ENCODE measurements at places on chromosomes 13 and 19.

DNA sequence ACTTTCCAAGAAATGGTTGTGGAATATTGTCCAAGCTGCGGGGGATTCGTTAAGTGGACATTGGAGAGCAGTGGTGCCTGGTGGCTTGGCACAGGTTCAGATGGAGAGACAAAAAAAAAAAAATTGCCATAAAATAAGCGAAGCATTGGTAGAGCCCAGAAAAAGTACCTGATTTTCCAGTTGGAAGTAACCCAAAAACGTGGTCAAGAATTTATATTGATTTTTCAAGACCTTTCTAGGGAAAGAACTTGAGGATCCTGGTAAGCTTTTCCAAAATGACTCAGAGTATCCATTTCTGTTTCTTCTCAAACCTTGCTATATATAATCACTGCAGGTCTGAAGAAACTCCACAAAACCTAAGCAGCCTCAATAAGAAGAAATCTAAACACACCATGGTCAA, 94.6 kb downstream of the ING1 start:
- no peak for DNase-seq

DNA sequence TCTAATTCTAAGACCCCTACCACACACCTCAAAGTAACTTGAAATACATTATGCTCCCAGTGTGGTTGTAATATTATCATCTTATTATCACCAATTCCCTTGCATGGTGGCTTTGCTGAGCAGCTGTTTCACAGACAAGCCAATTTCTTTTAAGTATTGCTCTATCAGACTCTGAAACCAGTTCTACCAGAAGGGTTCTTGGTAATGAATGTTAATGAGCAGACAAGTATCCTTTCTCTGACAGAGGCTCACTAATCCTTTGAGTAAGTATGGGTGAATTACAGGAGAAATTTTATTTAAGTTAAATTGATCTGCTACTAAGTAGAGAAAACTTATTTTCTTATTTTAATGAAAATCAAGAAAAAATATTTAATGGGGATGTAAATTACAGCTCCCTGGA, 326.0 kb downstream of the GPC6 start:
- no peak for DNase-seq

GRCh38 chr19:2271234-2272103, 10.5 kb downstream of the PEAK3 start:
- DNase-seq = no peak

DNA sequence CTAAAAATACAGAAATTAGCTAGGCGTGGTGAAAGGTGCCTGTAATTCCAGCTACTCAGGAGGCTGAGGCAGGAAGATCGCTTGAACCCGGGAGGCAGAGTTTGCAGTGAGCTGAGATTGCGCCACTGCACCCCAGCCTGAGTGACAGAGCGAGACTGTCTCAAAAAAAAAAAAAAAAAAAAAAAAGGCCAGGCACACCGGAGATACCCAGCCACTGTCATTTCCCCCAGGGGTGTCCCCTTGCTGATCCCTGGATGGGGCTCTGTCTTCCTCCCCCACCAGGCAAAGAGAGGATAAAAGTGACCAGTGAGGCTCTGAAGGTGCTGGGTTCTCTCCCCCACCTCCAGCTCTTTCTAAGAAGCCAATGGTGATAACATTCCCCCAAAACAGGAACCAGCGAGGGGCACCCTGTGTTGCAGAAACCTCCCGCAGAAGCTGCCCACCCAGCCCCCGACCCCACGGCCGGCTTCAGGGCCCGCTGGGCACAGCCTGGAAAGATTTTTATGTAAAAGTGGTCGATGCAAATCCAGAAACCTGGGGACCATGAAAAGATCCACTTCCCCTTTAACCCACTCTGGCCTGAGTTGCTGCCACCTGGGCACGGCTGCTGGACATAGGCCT, 61.4 kb upstream of the KLF2 start:
- DNase-seq = no peak

DNA sequence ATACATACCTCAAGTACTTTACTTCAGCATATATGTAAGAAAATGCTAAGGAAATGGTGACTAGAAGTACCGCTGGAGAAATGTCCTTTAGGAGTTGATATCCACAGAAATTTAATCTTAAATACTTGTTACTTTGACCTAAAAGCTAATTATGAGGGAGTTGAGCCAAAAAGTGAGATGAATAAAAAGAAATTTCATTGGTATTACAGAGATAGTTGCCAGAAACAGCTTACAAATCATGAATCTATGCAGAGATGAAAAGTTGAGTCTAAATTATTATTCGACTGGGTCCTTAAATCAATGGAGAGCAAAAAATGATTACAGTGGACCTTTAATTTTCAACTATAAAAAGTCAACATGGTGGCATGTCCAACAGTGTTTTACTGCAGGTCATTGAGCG, 160.9 kb downstream of the MZT1 start:
- DNase-seq = no peak

DNA sequence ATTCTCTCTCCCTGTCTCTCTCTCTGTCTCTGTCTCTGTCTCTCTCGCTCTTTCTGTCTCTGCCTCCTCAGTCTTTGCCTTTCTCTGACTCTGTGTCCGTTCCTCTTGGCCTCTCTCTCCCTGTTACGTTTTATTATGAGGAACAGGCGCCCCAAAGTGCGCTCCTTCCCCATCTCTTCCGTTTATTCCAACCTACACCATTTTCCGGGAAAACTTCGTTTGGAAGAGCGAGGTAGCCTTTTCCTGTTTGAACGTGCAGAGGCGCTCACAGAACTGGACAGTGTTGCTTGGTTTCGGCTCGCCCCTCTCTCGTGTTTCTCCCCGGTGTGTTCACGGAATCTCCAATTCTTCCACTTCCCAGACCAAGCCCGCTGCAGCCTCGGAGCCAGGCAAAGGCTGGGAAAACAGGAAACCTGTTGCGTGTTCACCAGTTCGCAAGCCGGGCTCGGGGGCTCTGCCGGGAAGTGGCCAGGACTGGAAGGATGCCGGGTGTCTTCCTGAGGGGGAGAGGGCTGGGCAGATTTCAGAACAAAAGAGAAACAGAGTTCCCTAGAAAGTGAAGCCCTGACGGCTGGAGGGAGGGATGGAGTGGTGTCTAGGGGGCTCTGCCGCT, 605 bp downstream of the TMEM255B start:
- DNase-seq = peak; percentile 44

- DNase-seq = no peak
Measured at GRCh38 chr13:52882785-52883184, 34.3 kb upstream of the PCDH8 start.

DNA sequence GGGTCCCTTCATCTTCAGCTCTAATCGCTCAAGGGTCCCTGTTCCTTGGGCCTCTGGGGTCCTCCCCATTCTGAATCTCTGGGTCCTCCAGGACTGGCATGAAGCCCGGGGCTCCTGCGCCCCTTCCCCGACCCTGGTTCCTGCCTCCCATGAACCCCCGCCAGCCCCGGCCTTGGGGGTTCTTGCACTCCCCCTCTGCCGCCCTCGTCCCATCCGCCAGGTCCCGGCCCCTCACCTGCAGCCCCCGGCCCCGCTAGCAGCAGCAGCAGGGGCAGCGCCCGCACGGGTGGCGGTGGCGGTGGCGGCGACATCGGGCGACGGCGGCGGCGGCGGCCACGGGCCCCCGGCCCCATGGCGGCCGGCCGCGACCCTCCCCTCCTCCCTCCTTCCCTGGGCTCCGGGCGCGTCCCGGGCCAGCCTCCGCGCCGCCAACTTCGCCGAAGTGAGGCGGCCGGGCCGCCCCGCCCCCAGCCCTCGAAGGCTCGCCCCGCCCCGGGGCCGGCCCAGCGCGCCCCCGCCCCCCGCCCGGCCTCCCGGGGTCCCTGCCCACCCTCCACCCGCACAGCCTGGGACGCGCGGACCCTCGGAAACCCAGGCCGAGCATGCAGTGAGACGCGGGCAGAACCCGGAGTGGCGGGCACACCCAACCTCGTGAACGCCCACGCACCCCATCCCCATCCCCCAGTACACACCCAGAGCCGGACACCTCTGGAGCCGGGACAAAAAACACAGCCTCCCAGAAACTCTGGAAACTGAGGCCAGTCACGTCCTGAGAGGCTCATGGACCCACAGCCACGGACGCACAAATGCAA, at the start of gene NOTCH3:
NOTCH3 (minus strand) TSS at position 443 of the 812 bp plus-strand sequence; CDS start at position 353, 90 bp downstream.
- DNase-seq = no peak

DNA sequence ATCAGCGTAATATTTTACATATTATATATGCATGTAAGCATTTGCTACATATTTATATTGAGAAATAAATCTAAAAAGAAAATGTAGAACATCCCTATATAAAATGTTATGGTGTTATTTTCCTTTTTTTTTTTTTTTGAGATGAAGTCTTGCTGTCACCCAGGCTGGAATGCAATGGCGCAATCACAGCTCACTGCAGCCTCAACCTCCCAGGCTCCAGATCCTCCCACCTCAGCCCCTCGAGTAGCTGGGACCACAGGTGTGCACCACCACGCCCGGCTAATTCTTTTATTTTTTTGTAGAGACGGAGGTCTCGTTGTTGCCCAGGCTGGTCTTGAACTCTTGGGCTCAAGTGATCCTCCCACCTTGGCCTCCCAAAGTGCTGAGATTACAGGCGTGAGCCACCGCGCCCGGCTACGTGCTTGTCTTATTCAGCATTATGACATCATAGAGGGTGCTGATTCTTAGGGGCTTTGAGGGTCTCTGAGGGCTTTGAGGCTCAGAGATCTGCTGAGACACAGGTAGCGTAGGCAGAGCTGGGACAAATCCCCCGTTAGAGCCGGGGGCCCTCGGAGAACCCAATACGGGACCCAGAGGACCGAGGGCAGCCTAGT, 101.9 kb downstream of the GADD45B start:
- no peak for DNase-seq

DNA sequence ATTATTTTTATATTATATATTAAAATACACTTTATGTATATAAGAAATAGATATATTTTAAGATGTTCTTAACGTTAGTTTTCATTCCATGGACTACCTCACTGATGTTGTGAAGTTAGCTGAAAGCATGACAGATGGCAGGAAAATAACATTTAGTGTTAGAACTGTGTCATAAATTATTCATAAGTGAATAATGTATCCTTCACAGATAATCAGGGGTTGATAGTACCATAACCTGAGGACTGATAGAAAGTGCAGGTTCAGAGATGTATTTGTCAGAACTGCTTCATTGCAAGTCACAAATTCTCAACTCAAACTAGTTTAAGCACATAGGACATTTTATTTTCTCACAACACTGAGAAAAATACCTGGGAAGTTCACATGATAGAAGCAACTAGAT, 14.6 kb upstream of the DIAPH3 start:
- DNase-seq = no peak

DNA sequence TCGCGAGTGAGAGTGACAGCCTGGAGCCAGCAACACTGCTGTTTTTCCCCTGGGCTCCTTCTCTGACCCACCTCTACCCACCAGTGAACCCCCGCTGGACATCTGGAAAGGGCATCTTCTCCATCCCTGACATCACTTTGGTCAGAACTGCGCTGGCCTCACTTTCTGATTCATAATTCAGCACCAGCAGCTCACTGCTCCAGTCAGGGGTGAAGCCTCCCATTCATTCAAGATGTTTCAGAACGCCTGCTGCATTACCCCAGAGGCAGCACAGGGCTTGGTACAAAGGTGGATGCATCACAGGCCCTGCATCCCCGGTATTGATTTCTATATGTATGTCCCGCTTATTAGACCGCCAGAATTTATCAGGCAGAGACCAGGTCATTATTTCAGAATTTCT, 182.8 kb upstream of the TSHZ3 start:
- DNase-seq = no peak

GRCh38 chr19:55652311-55653128, 2.3 kb upstream of the U2AF2 start:
- DNase-seq = no peak

DNA sequence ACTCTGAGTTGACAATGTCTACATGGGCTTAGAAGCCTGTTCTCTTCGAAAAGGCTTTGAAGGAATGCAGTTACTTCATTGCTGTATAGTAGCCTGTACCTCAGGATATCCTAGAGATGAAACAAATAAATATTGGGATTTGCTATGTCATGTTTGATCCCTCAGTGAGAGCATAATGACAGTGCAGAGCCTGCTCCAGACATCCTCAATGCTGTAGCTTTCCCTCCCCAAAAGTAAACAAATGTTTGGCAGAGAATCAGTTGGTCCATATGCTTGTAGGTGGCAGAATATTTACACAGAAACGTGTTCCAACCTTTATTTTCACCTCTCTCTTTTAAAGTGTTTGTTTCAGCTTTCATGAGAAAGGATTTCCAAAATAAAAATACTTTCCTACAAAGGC, 515.3 kb upstream of the SGCG start:
- no peak for DNase-seq

DNA sequence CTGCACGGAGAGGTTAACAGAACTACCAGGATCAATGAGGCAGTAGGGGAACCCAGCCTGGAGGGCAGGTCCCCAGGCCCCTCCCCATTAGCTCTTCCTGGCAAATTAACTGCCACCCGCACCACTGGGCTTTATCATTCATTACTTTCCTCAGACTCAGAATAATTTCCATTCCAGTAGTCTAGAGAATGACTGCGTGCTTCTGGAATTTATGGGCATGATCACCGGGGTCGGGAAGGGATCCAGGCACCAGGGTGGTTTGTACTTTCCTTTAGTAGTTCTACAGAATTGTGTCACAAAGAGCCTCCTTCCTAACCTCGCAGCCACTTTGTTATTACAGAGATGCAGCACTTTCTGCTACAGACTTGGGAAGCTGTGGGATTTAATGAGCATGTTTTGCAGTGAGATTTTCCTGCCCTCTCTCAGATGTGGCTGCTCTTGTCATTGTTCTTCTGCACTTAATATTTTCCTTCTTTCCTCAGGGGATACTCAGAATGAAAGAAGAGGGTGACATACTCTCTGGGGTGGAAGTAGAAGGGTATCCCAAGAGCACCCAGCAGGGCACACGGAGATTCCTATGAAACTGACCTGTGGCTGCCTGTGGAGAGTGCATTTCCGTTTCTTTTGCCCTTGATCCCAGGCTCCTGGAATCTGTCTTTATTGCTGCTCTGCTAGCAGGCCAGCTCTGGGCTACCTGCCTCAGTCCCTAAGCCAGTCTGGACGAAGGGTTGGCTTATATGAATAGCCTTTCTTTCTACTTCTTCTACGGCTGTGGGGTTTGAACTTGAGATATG, 285.0 kb upstream of the SLC10A2 start:
- no peak for DNase-seq

- no peak for DNase-seq
Measured at GRCh38 chr19:29687244-29687896, 22.1 kb downstream of the PLEKHF1 start.
